Heart left ventricle (tissue), 16 donors: ENCODE measurements at places on chromosomes 2 and 18. TPM values are rescaled to one million over a fixed set of nuclear protein-coding genes. Genes with fewer than 3 reads are reported as not detected.

DNA sequence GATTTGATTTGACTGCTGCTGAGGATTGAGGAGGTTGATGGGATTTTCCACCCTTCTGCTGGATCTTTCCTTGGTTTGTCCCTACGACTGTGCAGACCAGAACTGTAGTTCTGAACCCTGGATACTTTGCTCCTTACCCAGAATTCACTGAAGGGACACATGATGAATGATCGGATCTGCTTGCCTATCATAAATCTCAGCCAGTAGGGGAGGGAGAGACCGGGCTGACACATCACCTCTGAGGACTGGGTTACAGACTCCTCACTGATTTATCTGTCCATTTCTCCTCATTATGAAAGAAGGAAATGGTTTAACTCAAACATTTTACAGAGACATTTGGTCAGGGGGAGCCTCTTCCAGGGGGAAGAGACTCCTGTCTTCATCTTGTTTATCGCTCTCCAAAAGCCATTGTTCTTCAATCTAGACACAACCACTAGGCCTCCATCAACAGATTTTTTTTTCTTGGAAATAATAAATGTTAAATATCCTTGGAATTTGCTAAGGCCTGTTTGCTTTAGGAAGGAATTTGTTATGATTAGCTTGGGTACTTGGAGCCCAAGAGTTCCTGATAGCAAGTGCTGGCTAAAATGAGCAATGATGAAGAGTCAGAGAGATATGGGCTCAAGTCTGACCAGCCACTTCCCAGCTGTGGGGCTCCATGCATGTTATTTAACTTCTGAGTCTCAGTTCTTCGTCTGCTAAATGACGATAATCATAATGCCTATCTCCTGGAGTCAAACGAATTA, 925.5 kb downstream of the SLC4A3 start:
- H3K27me3 ChIP-seq: no peaks in the 10 kb centered on the region
- no peaks in the 10 kb centered on the region for H3K36me3 ChIP-seq
- H3K4me1 ChIP-seq: no peaks in the 10 kb centered on the region
- no peak overlapping the region for H3K27ac ChIP-seq
- no peak overlapping the region for H3K4me3 ChIP-seq

SCYGR4 gene
- not detected for polyA plus RNA-seq

GRCh38 chr2:74850496-74851190, 16.7 kb downstream of the HK2 start:
- no peak overlapping the region for H3K27ac ChIP-seq
- peaks cover 28% of the 10 kb centered on the region for H3K4me1 ChIP-seq
- H3K27me3 ChIP-seq: no peaks in the 10 kb centered on the region
- H3K4me3 ChIP-seq: no peak overlapping the region
- peaks cover 10% of the 10 kb centered on the region for H3K36me3 ChIP-seq

GRCh38 chr2:16911746-16912145, 246.1 kb upstream of the CYRIA start:
- H3K4me3 ChIP-seq: no peak overlapping the region
- no peak for DNase-seq
- no peaks in the 10 kb centered on the region for H3K27me3 ChIP-seq
- no peak overlapping the region for H3K27ac ChIP-seq
- H3K4me1 ChIP-seq: no peaks in the 10 kb centered on the region

GRCh38 chr2:30197570-30198192, 33.7 kb upstream of the LBH start:
- H3K4me3 ChIP-seq: no peak overlapping the region
- H3K36me3 ChIP-seq: no peaks in the 10 kb centered on the region
- no peaks in the 10 kb centered on the region for H3K27me3 ChIP-seq
- no peak overlapping the region for H3K27ac ChIP-seq

TOGARAM2 gene
- polyA plus RNA-seq: 23.9 TPM

INHA gene
- polyA plus RNA-seq: 12.0 TPM

DNA sequence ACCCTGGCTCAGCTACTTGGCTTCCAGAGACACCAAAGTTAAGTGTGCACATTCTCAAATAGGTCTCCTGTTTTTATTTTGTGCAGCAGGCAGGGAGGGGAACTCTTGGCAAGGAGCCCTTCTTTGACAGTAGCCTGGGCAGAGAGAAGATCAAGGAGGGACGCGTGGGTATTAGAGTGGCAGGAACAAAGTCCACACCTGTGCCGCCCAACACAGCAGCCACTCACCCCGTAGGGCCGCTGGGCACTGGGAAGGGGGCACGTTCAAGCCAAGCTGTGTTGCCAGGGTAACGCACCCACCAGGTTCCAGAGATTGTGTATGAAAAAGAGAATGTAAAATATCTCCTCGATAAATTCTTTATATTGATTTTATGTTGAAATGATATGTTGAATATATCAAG, 229.3 kb upstream of the AGAP1 start:
- no peaks in the 10 kb centered on the region for H3K27me3 ChIP-seq
- H3K4me1 ChIP-seq: no peaks in the 10 kb centered on the region
- H3K4me3 ChIP-seq: no peak overlapping the region
